Tibial nerve (tissue), 4 donors: ENCODE measurements at places on chromosomes 7 and 10. TPM values are rescaled to one million over a fixed set of nuclear protein-coding genes. Genes with fewer than 3 reads are reported as not detected.
A peak's percentile ranks its signal among the peaks of the same experiment; 100 is the strongest.

DNA sequence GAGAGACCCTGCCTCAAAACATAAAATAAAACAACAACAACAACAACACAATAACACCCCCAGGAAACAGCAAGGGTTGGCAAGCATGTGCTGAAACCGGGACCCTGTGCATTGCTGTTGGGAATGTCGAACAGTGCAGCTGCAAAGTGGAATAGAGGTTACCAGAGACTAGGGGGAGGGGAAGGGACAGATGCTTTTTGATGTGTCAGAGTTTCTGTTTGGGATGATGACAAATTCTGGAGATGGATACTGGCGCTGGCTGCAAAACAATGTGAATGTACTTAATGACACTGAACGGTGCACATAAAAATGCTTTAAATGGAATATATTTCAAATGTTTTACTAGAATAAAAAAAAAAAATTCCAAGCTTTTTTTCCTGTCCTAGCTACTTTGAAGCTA is 241.8 kb downstream of the TEX36 start:
- H3K36me3 ChIP-seq: no peaks in the 10 kb centered on the region
- H3K27ac ChIP-seq: no peak overlapping the region
- H3K4me1 ChIP-seq: no peaks in the 10 kb centered on the region
- H3K27me3 ChIP-seq: no peaks in the 10 kb centered on the region
- no peak overlapping the region for H3K4me3 ChIP-seq
- no peak for DNase-seq

The C10orf53 gene
- not detected for total RNA-seq

DNA sequence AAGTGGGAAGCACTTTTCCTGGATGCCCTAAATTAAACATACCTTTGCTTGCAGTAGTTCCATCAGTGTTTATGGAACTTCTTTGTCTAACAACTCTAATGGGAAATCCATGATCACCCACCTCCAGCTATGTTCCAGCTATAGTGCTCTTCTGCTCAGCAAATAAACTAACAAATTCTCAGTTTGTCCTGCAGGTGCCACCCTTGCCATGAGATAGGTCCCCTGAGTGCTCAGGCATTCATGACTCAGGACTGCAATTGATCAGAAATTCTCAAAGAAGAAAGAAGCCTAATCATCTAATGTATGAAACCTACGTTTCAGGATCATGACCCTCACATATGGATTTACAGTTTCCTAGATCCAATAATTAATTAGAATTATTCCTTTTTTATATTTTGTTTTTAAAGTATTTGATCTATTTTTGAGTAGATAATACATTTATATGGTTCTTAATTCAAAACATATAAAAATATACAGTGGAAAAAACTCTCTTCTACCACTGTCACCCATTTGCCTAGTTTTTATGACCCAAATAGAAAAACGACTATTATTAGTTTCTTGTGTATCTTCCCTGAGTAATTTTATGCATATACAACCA is 48.7 kb upstream of the DYNC1I1 start:
- no peak overlapping the region for H3K27ac ChIP-seq
- no peaks in the 10 kb centered on the region for H3K27me3 ChIP-seq

- no peak for DNase-seq
- no peak overlapping the region for H3K27ac ChIP-seq
- no peaks in the 10 kb centered on the region for H3K27me3 ChIP-seq
These were observed 12.3 kb downstream of the HYCC1 start for GRCh38 chr7:23001610-23002009.

DNA sequence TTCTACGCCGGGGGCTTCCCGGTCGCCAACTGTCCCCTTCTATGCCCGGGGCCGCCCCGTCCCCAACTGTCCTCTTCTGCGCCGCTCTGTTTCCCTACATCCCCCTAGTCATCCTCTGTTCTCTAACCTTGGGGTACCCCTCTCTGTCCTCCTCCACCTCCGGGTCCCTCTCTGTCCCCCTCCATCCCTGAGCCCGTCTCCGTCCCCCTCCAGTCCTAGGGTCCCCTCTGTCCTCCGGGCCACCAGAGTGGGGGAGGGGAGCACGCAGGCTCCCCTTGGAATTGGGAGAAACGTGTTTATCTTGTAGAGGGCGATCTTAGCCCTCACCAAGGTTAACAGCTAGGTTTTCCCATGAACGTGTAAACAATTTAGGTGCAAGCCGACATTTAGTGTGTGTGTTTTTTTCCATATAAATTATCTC is 852 bp upstream of the KLF6 start:
- peak overlapping the region; percentile 100 for H3K27ac ChIP-seq
- peaks cover 13% of the 10 kb centered on the region for H3K36me3 ChIP-seq
- peak overlapping the region; percentile 87 for H3K4me3 ChIP-seq
- no peak for DNase-seq
- no peaks in the 10 kb centered on the region for H3K27me3 ChIP-seq
